ENCODE measurements at places on chromosomes 5 and 9.

DNA sequence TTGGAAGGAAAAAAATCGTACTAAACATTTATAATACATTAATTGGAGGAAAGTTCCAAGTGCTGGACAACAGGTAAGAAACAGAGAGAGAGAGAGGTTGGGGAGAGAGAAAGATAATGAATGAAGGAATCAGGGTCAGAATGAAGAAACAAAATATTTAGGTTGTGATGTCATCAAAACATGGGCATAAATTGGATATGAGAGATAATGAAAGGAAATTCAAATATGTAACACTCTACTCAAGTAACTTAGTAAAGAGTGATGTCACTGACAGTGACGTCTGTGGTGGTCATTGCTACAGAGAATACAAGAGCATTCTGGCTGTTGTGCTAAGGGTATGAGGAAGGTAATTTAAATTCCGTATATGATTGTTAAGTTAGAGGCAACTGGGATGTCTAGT is 543.4 kb upstream of the COX7C start:
- DNase-seq = no peak

DNA sequence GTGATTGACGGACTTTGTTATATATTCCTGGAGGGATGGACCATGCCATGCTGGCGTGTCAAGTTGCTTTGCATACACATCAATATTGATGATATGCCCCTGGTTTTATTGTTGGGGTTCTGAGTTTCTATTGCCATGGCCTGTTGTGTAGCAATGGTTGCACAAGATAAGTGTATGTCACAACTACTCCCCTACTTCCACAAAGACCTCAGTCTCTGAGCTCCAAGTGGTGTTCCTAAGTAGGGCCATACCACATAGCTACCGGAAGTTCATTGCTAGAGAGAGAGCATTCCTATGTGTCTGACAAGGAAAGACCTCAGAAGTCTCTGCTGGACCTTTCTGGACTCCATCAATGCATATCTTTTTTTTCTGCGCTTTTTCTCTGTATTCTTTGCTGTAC is 19.8 kb downstream of the TXNDC8 start:
- no peak for DNase-seq

- DNase-seq = no peak
Observed at GRCh38 chr5:57032151-57032551, 80.2 kb upstream of the MIER3 start.

GRCh38 chr9:10785255-10785654 is 172.5 kb upstream of the PTPRD start:
- DNase-seq = no peak

- DNase-seq = no peak
Observed at GRCh38 chr9:95049761-95050160, 267.7 kb downstream of the FANCC start.

DNA sequence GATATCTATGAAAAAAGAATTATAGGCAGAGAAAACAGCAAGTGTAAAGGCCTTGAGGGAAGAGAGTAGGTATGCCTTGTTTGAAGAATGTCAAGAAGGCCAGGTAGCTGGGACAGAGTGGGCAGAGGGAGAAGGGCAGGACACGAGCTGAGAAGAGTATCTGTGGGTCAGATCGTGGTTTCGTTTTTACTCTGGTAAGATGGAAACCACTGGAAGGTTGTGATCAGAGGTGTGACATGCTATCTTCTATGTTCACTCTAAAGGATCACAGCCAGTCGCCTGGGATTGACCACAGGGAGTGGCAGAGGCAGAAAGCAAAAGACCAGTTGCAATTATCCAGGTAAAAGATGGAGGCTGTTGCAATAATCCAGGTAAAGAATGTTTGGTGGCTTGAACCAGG is 12.6 kb upstream of the ARHGAP26 start:
- no peak for DNase-seq

GRCh38 chr9:114590328-114590727 is 2.8 kb downstream of the ATP6V1G1 start:
- DNase-seq = no peak

DNA sequence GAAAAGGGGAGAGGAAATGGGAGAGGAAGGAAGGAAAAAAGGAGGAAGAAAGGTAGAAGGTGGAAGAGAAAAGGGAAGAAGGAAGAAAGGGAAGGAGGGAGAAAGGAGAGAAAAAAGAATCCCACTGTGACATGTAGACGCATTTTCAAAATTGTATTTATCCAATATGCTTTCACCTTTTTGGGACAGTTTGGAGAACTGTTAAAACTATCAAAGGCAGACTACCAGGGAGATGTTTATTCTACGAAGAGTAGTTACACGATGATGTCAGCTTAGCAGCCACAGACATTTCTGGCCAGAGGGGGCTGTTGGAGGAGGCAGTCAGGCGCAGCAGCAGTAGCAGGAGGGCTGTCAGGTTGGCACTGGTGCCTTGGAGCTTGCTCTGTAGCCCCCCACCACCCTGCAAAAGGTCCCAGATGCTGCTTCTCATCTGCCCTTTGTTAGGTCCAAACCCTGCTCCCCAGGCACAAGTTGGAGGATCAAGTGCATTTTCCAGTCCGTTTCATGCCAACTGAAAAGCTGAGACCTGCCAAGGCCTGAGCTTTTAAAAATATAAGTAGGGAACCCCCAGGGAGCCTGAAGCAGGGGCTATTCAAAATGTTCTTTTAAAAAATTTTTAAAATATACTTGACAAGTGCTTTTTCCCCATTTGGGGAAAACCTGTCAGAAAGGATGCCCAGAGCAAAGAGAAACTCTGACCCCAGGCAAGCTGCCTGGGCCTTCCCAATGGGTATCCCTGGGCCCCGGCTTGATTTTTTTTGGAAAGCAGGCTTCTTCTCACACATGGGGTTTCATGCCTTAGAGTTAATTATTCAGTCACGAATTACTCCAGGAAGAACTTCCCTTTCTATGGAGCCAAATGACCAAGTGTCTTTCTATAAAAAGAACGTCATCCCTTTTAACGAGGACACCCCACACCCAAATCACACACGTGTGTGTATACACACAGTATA is 203.3 kb downstream of the SLIT3 start:
- no peak for DNase-seq

- no peak for DNase-seq
Observed at GRCh38 chr9:36967997-36968396, 66.1 kb downstream of the PAX5 start.

GRCh38 chr9:95793924-95794828 is 81.3 kb upstream of the ERCC6L2 start:
- no peak for DNase-seq

GRCh38 chr5:27502236-27502635 is 463.9 kb upstream of the CDH9 start:
- no peak for DNase-seq

GRCh38 chr5:138240650-138241385 is 27.7 kb upstream of the CDC23 start:
- DNase-seq = peak; percentile 35

DNA sequence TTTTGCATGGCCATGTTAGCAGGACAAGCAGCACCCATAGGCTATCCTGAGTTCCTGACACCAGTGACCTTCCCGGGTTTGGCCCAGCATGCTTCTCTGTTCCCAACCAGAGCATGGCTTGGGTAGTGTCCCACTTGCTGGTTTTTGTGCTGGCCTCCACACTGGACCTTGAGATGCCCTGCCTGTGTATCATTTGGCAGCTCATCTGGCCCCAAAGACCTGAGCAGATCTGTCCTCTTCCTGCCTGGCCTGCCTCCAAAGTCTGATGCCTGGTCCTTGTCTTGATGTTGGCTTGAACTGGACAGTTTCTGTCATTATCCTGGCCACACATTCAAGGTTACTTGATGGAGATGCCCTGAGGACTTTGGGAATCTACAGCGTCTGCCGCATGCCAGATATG is 590.7 kb upstream of the KLF4 start:
- no peak for DNase-seq

DNA sequence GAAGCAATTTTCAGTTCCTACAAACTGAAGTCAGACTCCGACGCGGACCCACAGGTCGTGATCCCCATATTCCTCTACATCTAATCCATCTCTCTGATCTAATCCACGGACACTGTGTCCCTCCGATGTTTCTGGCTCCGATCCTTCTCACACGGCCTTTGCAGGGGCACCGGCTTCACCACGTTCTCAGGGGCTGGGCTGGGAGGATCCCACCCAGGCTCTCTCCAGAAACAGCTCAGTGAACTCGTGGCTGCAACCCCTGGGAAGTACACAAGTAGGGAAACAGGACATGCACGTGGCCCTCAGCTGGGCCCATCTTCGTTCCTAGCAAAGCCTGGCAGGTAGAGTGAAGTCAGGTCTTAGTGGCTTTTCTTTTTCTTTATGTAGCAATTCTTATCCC is 49.1 kb upstream of the OLFM1 start:
- no peak for DNase-seq

DNA sequence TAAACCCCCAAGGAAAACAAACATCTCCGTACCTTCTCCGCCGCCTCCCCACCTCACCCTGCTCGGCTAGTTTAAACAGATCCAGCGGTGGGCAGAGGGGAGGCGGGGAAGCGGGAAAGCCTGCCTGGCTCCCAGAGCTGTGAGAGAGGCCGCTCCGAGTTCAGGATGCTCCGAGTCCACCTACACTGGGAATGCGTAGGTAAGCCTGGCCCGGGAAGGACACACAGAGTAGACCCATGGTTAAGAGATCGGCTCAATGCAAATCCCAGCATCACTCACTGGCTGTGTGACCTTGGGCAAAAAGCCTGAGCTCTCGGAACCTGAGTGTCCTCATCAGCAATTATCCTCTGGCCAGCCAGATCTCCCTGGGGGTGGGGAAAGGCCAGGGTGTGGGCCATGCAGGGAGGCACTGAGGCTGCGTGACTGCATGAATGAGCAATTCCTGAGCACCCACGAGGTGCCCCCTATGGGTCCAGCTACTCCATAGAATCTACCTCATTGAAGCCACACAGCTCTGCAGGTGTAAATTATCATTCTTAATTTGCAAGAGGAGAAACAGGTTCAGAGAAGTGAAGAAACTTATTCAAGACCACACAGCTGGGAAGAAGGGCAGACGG is 30.5 kb upstream of the LMX1B start:
- DNase-seq = no peak

GRCh38 chr5:104327801-104328200 is 765.2 kb upstream of the NUDT12 start:
- DNase-seq = no peak

GRCh38 chr5:58543723-58544122 is 39.2 kb upstream of the RAB3C start:
- no peak for DNase-seq

- DNase-seq = no peak
Observed at GRCh38 chr5:171845040-171845630, 59.5 kb downstream of the SMIM23 start.

DNA sequence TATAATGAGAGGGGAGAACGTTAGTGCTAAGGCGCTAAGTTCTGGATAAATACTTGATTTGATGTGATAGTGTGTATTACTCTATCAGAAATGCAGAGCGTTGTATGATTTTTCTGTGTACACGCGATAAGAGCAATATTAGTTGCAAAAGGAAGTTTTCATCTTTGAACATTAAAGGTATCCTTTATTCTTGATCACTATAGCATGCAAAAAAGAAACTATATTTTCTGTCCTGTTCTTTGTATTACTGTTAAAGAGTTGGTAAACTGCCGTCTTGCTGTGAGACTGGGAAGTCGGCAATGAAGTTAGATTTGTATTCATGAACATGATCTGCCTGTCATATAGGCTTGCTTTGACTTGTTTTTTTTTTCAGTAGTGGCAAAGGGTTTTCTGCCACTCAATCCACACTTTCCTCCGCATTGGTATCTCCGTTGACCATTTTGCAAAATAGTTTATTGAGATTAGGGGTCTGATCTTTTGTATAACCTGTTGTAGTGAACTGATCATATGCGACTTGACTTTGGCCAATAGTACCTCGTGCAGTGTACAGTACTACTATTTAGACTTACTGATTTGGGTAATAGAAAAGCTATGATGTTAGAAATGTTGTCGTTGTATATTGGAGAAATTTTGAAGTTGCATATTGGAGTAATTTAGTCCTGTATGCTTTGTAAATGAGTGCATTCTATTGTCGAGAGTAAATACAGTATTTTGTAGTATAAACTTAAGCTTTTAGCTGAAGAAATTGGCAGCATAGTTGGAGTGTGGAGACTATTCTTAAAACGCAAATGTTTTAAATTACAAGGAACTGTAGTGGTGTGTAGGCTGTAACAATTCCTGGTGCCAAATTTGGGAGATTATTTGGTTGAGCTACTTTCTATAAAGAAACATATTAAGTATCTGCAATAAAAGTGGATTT is 1.7 kb downstream of the DENND4C start:
- DNase-seq = no peak

GRCh38 chr5:9784231-9784630 is 154.1 kb upstream of the TAS2R1 start:
- no peak for DNase-seq

DNA sequence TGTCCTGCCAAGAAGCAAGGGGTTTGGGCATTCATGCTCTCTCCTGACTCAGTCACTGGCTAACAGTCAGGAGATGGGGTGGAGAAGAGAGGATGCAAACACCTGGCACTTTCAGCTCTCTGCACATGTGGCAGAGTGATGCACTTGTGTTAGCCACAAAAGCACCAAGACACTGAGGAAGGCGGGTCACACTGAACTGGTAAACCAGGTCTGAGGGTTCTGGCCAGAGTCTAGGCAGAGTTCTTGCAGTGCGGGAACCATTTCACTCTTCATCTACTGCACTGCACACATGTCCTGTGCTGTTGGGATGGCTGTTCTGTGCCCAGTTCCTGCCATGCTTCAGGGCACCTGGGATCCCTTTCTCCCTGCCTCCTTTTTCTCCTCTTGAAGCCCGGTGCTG is 157.1 kb upstream of the GDNF start:
- DNase-seq = no peak

GRCh38 chr9:95317119-95317892 is at the start of gene FANCC:
TSS of gene FANCC (minus strand) at chr9:95317709. CDS start at chr9:95249291, 68,418 bp downstream.
- peak; percentile 92 for DNase-seq

- DNase-seq = no peak
Observed at GRCh38 chr9:101094686-101095085, 66.2 kb downstream of the PLPPR1 start.

- DNase-seq = no peak
Observed at GRCh38 chr5:175816348-175816747, 55.0 kb upstream of the CPLX2 start.

- DNase-seq = no peak
Observed at GRCh38 chr5:124587280-124587679, 159.2 kb downstream of the ZNF608 start.

DNA sequence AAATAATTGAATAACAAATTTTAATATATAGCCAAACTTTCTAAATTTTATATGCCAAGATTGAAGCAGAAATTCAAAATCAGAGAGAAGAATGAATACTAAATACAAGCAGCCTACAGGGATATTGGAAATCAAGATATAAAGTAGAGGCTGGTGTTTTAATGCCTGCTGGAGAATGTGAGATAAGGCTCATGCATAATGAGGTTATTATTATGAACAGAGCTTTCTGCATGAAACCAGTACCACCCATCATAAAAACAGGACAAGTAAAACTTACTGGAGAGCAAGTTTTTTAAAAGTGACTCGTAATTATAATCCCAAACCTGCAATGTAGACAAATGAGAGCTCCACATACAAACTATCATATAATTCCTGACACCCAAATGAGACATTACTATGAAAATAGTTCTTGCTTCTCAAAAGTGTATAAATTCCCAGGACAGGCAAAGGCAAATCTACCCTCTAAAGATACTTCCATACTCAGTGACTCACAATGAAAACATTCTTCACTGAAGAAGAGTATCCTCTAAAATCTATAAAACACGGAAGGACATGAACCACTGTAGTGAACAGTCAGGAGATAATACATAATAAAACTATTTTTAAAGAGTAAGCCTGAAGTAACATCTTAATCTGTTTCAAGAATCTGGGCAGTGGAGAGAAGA is 532.0 kb upstream of the GRAMD2B start:
- DNase-seq = no peak
